CD4-positive, alpha-beta T cell treated with Interleukin-15 for 4 hours (primary cell): ENCODE measurements at places on chromosomes 13 and 19.

DNA sequence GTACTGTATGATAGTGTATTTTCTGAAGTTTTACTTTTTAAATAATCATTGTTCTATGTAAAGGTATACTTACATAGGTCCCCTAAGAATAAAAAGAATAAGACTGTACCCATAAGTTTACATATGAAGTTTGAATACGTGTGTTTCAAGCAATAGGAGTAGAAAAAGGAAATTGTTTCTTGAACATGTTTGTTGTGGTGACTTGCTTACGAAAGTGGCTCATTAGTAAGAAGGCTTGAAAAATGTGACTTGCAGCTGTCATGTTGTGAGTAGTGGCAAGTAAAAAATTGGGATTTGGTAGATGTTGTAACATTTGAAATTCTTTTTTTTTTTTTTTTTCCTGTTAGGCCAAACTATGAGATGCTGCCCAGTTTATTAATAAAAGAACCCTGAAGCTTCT is 203.3 kb downstream of the LMO7 start:
- no peak for DNase-seq

- DNase-seq, result no peak
These were observed 384.3 kb downstream of the EFNB2 start for GRCh38 chr13:106151056-106151699.

GRCh38 chr13:99681695-99682094 is 180.4 kb downstream of the TM9SF2 start:
- no peak for DNase-seq

GRCh38 chr19:41369769-41370168 is 5.8 kb upstream of the B9D2 start:
- no peak for DNase-seq

GRCh38 chr19:19152668-19153384 is 14.5 kb upstream of the TMEM161A start:
- DNase-seq, result no peak

- no peak for DNase-seq
These were observed 838 bp downstream of the PPP2R1A start for GRCh38 chr19:52190487-52191293.

- DNase-seq, result no peak
These were observed 25.5 kb downstream of the FGF14 start for GRCh38 chr13:102376318-102376717.

DNA sequence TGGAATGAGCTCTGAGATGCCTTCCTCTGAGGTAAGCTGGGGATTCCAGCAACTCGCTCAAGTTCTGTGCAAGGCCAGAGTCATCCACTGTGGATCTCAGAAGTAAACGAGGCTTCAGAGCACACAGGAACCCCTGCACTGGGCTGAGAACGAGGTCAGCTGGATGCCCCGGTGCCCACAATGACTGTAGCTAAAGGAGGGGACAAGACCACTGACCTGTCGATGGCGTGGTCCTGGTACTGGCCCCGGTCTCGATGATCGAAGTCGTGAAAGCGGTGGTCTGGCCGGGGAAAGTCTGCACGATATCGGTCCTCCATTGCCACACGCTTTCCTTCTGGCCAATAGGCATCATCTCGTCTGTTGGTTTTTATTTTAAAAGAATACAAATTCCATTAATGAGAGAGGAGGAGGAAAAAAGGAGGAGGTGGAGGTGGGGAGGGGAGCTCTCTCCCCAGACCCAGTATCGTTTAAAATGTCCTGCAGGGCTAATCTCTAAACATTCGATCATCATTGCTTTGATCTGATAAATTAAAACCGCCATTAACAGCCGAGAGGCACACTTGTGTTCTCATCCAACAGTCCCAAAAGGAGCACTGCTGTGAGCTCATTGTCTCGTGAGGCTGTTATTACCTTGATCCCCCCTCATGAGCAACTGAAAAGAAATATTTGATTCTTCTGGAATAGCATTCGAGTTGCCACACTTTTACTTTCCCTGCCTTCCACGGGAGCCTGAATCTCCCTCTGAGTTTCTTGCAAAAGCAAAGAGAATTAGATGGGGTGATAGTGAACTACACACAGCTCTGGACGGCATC is 25.0 kb upstream of the TINCR start:
- no peak for DNase-seq

DNA sequence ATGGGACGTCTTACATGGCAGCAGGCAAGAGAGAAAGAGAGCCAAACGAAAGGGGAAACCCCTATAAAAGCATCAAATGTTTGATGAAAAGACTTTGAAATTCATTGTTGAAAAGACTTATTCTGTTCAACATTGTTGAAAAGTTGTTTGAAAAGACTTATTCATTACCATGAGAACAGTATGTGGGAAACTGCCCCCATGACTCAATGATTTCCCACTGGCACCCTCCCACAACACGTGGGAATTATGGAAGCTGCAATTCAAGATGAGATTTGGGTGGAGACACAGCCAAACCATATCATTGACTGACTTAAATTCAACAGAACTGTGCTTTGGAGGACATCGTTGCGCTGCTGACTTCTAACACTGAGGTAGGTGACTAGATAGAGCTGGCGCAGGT is 48.0 kb upstream of the RCBTB2 start:
- DNase-seq, result no peak

- DNase-seq, result no peak
These were observed 1814.9 kb downstream of the SLITRK5 start for GRCh38 chr13:89486065-89486464.

DNA sequence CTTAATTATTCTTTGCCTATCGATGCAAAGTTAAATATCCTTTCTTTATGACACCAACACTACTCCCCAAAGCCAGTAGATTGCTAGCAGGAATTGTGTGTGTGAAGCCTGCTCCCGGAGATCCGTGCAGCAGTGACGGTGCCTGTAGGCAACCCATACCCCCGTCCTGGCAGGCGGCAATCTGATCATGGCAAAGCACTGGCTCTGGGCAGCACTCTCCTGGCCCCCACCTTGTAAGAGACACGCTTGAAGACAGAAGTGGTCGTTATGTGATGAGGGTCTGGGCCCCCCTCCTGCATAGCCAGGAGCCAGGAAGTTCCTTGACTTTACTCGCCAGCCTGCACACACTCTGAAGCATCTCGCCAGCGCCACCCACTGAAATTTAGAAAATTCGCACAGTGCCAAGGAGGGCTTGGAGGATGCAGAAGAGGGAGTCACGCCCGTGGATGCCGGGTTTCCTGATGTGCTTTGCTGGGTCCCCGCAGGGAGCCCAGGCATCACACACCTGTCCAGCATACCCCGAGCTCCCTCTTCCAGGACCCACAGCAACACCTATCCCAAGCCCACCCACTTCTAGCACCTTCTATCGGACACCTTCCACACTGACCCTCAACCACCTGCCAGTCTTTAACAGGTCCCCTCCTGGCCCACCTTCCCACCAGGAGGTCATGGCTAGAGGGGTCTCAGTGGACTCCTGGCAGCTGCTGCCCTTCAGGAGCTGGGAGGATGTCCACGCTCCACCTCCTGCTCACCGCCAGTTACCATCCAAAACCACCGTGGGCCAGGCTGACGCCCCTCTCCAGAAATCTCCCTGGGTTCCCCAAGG is 54.5 kb downstream of the CEBPG start:
- DNase-seq, result no peak

DNA sequence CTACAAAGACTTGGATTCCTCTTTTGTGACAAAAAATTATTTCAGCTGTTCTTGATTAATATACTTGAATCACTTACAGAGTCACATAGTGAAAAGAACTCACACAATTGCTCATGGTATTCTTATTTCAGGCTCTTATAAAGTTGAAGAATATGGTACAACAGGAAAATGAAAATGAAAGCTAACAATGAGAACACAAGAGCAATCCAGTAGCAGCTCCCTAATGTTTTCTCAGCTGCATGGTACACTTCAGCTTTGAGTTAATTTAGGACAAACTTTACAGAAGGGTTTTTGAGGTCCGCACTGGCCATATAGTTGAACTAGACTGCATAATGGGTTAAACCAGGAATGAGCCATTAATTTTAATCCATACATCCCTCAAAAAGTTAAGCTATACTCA is 1261.8 kb downstream of the SLITRK5 start:
- DNase-seq, result no peak

DNA sequence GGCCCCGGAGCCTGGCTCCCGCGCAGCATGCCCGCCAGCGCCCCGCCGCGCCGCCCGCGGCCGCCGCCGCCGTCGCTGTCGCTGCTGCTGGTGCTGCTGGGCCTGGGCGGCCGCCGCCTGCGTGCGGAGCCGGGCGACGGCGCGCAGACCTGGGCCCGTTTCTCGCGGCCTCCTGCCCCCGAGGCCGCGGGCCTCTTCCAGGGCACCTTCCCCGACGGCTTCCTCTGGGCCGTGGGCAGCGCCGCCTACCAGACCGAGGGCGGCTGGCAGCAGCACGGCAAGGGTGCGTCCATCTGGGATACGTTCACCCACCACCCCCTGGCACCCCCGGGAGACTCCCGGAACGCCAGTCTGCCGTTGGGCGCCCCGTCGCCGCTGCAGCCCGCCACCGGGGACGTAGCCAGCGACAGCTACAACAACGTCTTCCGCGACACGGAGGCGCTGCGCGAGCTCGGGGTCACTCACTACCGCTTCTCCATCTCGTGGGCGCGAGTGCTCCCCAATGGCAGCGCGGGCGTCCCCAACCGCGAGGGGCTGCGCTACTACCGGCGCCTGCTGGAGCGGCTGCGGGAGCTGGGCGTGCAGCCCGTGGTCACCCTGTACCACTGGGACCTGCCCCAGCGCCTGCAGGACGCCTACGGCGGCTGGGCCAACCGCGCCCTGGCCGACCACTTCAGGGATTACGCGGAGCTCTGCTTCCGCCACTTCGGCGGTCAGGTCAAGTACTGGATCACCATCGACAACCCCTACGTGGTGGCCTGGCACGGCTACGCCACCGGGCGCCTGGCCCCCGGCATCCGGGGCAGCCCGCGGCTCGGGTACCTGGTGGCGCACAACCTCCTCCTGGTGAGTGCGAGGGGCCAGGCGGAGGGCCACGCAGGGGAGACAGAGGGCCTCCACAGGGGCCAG is at the start of gene KL:
KL (plus strand) TSS at position 10 of the 909 bp plus-strand sequence; CDS start at position 28, 18 bp downstream.
- no peak for DNase-seq
